ENCODE measurements at places on chromosomes 2 and 18.

GRCh38 chr2:177402096-177402495 is 9.5 kb downstream of the AGPS start:
- no peak for DNase-seq

GRCh38 chr2:223566396-223566795 is 35.8 kb downstream of the SCG2 start:
- DNase-seq, result no peak

GRCh38 chr18:59383851-59384250 is 24.8 kb upstream of the LMAN1 start:
- DNase-seq, result no peak

DNA sequence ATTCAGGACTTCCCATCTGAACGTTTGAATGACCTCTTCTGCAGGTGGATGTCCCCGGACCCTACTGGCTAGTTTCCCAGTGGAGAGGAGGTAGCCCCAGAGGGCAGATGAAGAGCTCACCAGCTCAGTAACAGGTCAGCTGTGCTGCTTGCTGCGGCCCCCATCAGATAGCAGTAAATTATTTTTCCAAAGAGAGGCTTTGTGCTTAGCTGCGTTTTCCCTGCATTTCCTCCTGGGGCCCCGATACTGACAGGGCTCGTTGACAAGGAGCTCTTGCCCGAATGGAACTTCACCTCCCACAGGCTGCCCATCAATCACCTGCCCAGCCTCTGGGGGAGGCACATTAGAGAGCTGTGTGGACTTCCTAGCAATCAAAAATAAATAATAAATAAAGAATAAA is 185.8 kb downstream of the DOK6 start:
- DNase-seq, result no peak

- no peak for DNase-seq
Observed at GRCh38 chr2:88657131-88657530, 29.9 kb upstream of the EIF2AK3 start.

DNA sequence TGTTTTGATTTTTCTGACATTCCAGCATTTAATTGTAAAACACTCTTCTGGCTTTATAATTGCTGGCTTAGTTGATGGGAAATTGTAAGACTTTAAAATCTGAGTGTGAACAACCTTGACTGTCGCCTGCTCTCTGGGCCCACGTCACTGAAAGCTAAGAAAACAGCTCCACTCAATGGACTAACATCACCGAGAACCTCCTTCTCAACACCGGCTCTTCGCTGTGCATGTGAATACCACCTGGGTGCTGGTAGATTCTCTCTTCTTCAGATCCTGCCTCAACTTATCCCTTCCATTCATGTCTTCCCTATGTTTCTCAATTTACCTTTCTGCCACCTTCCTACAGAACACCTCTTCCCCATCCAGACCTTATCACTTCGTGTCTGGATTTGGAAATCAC is 523.1 kb upstream of the ID2 start:
- no peak for DNase-seq

DNA sequence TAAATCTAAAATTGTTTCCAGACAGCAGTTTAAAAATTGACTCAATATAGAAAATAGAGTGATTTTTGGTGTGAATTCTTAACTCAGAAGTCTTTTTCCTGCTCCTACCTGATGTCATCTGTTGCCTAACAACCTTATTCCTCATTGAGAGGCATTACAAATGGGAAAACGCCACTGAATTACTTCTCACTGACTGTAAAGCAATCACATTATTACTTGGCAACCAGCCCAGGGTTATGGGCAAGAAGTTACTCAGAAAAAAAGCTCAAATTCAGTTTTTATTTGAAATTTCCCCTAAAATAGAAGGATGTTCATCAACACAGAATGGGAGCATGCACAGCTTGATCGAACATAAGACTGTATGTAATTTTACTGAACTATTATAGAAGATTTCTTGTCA is 201.8 kb upstream of the GULP1 start:
- no peak for DNase-seq

DNA sequence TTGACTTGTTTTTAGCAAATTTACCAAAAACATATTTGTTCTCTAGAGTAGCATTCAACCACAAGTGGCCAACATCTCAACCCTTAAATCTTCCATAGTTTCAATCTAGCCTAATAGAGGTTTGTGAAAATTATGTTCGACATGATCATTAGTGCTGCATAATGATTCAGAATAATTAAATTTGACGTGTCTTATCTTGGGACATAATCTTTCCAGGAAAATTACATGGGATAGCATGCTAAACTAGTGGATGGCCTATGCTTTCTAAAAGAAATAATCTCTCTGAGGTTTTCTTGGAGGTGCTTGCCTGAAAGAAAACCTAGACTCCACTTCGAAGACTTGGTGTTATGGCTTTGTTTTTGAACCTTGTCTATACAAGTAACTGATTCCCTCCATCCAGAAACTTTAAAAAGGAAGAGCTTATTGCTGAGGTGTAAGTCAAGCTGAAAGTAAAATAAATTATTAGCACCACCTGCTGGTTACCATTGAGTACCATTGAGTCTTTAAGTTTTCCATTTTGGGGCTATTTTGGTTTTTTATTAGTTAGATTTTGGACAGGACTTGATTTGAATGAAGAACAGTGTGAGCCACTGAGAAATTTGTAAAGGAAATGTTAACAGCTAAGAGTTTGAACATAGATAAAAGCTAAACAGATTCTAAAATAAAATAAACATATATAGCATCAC is 32.7 kb downstream of the COX7A2L start:
- DNase-seq, result no peak

- no peak for DNase-seq
Observed at GRCh38 chr2:164875334-164876205, 33.9 kb upstream of the COBLL1 start.

DNA sequence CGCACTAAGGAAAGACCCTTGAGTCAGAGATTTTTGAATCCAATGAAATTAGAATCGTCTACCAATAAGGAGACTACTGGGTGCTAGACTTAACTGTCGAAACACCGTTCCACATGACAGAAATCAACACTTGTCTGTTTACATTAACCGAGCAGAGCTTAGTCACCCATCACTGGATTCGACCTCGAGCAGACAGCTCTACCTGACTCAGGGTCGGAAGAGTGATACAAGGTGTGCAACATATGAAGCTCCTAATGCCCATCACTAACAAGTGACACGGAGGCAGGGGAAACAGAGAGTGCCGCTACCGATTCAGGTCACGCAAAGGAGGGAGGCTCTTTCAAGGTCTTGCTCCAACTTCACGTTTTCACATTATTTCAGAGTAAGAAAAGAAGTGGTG is 54.2 kb upstream of the FZD5 start:
- no peak for DNase-seq

- no peak for DNase-seq
Observed at GRCh38 chr2:131121464-131121863, 16.3 kb downstream of the PLEKHB2 start.

DNA sequence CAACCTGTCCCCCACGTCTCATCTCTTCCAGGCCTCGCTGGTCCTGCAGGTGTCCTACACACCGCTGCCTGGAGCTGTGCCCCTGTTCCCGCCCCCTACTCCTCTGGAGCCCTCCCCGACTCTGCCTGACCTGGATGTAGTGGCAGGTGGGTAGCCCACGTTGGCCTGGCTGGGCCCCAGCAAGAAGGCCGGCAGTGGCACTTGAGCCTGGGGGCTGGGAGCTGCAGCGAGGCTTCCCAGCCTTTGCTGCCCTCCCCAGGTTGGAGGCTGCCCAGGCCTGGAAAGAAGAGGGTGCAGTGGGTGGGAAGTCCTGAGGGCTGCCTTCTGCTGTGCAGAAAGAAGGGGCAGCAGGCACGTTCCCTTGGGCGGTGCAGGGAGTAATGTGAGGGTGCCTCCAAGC is 58.4 kb downstream of the DYSF start:
- DNase-seq, result no peak

DNA sequence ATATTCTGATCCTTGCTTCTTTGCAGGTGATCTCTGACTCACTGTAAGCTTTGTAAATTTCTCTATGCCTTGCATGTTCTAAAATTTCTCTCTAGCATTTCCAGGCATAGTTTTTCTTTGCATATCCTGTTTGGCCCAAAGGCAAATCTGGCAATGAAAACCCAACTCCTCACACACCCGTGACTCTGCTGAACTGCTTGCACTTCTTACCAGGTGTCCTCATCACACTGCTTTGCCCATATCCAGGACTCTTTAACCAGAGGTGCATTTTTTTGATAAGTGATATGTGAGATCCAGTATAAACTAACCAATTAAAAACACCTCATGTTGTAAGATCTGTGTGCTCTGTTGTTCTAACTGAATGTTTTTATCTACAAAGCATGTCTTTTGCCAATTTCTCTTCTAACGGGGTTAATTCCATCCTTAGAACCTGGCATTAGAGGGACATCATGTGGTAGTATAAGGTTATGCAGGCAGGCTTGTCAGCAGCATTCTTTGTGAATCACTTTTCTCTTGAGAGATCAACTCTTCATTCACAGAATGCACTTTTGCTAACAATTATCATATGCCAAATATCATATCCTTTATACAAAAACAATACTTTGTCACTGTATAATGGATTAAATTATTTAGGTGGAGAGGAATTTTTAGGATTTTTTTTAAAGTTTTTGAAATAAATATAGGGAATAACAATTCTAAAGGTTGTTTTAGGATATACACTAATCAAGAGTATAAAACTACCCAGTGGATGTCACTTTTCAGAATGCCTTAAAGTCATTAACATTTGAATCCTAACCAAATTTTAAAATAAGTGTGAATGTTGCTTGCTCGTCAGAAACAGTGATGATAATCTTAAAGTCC is 20.8 kb upstream of the TMX3 start:
- DNase-seq, result no peak

GRCh38 chr2:127637236-127637630 is 8.7 kb upstream of the GPR17 start:
- no peak for DNase-seq

DNA sequence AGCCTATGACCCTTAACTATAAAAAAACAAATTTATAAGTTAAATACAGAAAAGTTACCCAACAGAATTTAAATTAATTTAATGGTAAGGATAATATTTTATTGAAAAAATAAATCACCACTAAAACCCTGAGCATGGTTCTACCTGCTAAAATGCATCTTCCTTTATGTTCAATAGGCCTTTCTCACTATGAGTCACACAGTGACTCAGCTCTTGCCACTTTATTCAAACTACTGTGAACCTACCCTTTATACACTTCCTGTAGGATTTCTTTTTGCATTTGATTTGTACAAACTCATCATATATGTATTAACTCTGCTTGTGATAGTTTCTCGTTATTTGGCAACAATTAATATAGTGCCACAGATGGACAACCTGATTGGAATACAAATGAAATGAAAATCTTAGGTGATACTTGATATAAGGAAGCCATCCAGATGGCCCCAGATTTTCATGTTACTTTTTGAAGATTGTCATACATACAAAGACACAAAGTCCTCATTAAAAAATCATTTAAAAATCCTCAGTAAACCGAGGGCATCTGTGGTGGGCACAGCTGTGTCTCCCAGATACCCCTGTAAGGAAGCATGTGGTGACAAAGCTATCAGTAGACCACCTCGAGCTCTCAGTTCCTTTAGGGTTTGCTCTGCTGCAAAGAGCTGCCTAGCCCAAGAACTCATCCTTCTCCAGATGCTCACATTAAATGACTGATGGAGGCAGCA is 55.2 kb upstream of the COBLL1 start:
- DNase-seq, result no peak

DNA sequence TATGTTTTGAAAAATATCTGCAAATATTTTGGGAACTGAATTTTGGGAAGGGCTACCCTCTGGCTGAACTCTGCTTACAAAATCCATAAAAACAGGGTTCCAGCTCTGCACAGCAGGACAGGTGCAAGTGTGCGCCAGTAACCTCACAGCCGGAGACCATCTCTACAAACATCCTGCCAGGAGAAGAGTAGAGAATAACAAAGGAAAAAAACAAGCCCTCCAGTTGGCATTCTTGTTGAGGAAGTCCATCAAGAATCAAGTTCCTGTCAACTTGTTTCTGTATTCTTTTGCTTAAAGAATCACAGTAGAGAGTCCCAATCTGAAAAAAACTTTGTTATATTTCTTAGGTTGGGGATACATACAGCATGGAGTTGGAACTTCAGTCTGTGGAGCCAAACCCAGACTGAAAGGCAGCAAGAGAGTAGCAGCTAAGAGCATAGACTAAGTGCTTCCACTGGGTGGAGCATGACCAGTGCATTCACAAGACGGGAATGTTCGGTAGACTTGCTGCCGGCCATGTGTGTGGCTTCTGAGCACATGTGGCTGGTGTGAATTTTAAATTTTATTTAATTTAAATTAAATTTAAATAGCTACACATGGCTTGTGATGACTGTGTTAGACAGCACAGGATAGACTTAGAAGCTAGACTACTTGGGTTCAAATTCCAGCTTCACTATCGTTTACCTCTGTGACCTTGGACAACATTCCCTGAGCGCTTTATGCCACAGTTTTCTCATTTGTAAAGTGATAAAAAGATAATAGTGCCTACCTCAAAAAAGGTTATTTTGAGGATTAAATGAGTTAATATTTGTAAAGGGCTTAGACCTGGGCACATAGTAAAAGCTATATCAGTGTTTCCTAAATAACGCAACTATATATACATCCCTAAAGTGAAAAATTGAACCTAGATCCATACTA is 41.9 kb downstream of the SPTBN1 start:
- no peak for DNase-seq

DNA sequence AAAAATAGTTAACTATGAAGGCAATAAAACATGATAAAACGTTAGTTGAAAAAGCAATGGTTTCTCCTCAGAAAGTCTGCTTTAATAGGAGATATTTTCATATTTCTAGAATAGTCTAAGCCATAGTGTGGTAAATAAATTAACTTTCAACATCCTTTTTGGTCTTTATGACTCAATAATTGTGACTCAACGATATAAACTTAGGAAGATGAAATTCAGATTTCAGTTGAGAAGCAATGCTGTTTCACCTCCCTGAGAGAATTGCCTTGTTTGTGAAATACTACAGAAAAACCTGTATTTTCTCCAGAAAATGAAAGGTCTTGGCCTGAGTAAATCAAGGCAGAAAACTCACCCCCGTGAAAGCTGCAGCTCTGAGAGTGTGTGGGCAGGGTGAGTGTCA is 166.9 kb downstream of the ETAA1 start:
- no peak for DNase-seq

DNA sequence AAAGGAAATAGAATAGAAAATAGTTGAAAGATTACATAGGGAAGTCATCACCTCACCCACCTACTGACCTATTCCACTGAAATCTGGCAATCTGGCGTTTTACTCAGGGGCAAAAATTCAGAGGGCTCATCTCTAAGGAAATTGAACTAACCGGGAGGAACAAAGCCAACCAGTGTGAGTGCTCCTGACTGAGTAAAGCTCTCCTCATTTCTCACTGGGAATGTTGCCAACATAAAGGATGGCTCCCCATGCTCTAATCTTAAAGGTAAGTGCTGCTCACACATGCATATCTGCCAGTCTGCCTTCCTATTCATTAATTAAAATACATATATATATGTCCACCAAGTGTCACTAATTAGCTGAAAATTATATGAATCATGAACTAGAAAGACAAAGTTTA is 13.5 kb upstream of the DOK6 start:
- DNase-seq, result no peak

- DNase-seq, result no peak
Observed at GRCh38 chr18:48392268-48392667, 16.9 kb downstream of the ZBTB7C start.

GRCh38 chr18:58235001-58235436 is 191.0 kb downstream of the NEDD4L start:
- no peak for DNase-seq

Measured in GM12892 (cell line).